ENCODE measurements at places on chromosomes 13 and 19.
A peak's percentile ranks its signal among the peaks of the same experiment; 100 is the strongest.

DNA sequence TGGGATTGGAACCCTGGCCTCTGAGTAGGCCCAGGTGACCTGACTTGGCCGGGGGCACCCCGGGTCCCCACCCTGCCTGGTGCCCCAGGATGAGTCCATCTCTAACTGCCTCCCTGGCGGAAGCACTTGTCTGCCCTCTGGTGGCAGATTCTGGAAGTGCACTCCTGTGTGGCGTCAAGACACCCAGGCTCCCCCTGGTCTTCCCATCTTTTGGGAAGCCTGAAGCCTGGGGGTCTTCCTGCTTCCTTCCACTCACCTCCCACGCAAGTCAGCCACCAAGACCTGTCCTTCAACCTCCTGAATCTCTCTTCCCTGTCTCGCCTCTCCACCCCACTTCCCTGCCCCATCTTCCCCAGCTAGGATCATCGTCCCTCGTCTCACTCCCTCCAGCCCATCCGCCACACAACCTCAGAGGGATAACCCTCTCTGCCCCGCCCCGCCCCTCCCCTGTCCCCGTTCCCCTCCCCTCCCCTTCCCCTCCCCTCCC is 7.4 kb downstream of the RABAC1 start:
- DNase-seq: peak; percentile 79

GRCh38 chr13:113378825-113379224 is 14.9 kb upstream of the GRTP1 start:
- DNase-seq: no peak

GRCh38 chr19:35427187-35427586 is 20.9 kb upstream of the FFAR2 start:
- DNase-seq: no peak

- no peak for DNase-seq
These were observed at the start of gene SOX1 for GRCh38 chr13:112067116-112067741. SOX1 (plus strand) TSS chr13:112067149; CDS start chr13:112067659, 510 bp downstream.

DNA sequence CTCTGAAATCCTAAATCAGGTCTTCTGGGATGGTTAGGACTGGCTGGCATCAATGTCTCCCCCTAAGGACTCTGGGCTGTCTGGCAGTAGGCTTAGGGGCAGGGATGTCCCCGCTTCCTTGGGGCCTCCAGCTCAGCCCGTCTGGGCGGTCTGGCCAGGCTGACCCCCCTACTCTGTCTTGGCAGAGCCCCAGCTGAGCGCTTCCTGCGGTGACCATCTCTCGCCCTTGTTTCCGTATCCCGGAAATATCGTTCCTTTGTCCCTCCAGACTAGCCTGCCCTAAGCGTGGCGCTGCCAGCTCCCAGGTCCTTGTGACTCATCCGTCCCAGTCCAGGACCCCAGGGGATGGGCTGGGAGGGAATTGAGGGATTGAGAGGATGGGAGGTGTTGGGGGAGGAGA is 11.3 kb downstream of the GTPBP3 start:
- no peak for DNase-seq

- DNase-seq: no peak
These were observed 39.7 kb upstream of the RNF113B start for GRCh38 chr13:98216711-98217285.

- DNase-seq: no peak
These were observed 11.8 kb downstream of the SH3GL1 start for GRCh38 chr19:4388337-4389063.

DNA sequence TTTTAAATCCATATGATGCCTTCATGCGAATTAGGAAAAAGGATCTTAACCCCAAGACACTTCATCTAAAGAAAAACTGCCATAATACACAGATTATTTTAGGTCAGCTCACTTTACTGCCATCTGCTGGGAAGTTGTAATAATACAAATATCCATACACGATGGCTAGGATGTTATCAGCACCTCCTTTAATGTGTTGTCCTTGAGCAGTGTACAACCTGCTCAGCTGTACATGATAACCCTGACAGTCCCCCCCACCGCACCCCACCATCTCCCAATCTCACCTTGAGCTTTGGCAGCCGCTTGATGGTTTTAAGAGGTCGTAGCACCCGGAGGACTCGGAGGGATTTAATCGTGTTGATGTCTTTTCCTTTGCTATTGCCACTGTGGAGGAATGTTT is 112.2 kb downstream of the IER2 start:
- DNase-seq: no peak

Data from stimulated activated CD4-positive, alpha-beta T cell treated with anti-CD3 and anti-CD28 coated beads, Interleukin-1b, Interleukin-23, amount 100 ng/mL, for 1 hour (primary cell).